ENCODE measurements at places on chromosomes 3 and 15. TPM values are rescaled to one million over a fixed set of nuclear protein-coding genes. Genes with fewer than 3 reads are reported as not detected.
A peak's percentile ranks its signal among the peaks of the same experiment; 100 is the strongest.

DNA sequence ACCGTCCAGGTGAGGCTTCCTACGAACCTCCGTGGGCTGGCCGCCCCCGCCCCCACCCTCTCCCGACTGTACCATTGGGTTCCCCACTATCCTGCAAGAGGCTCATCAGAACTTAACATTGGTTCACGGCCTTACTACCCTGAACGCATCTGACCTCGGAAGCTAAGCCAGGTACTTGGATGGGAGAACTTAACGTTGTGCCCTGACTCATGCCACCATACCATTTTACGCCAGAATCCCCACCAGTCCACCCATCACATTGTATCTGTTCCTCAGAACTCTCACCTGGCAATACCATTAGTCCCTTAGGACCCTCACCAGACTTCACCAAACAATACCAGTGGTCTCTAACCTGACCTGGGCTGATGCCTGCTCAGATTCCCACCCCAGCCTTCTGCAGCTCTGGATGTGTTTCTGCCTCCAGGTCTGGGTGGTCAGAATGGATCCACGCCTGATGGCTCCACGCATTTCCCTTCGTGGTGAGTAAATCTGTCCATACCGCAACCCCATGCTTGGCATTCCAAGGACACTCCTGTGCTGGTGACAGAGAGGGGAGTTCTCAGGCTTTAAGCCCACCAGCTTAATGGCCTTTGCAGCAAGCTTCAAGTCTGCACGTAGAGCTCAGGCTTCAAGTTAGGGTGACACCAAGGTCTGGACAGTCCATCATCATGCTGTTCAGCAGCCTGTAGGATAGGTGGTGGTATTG, 562 bp downstream of the TCTA start:
- no peak for DNase-seq

DNA sequence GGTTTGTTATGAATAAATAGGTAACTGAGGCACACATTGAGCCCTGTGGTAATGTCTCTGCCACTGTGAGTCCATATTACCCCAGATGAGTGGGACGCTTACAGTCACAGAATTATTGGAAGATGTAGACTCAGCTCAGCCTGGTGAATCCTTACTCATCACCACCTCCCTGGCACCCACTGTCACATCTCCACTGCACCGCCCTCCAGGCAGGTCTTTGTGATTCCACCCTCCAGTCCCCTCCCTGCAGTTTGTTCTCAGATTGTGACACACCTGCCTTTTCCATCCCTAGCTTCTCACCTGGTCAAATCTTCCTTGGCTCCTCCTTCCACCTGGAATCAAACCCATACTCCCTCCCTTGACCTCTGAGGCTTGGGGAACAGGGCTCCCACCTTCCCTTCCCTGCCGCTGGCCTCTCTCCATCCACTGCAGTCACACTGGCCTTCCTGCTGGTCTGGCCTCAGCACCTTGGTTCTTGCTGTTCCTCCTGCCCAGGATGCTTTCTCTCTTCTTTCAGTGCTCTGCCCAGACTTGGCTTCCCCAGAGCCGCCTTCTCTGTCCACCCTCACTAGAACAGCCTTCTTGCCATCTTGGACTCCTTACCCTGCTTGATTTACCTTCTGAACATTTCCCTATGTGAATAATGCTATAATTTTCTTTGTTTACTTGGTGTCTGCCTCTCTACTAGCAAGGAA, 9.4 kb downstream of the SLC6A20 start:
- no peak for DNase-seq

CCDC51 gene
- total RNA-seq, result 14.4 TPM

- DNase-seq, result peak; percentile 56
Measured at GRCh38 chr15:101451846-101452245, 37.7 kb downstream of the PCSK6 start.

CHRNA7 gene
- 2.7 TPM for total RNA-seq

DNA sequence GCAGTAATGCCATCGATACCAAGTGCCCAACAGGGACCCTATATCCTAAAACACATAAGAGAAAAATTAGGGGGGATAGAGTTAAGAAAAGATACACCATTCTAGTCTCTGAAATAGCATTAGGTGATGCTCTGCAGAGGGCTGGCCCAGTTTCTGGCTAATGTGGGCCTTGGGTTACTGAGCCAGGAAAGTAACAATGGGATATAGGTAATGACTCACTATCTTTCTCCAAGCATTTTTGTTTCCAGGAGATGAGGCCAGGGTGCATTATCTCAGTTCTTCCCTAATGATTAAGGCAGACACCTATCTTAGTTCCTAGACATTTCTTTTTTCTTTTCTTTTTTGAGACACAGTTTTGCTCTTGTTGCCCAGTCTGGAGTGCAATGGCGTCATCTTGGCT, 50.0 kb downstream of the PRKAR2A start:
- no peak for DNase-seq

SCG3 gene
- 1.3 TPM for total RNA-seq

DNA sequence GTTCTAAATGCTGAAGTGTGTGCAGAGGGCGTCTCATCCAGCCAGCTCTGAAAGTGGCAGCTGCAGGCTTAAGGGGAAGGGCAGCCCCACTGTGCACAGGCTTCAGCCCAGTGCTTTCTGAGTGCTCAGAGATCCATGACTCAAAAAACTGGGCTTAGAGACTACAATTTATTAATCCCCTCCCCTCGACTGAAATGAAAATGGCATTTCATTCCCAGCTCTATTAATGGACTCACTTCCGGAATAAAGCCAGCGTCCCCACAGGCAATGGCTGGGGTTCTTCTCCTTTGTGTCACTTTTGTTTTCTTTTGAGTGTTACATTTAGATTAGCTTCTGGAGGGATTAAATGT, 55.5 kb upstream of the PLXNA1 start:
- no peak for DNase-seq

SEMA7A gene
- total RNA-seq, result 7.1 TPM

ZNF609 gene
- total RNA-seq, result 34.3 TPM

HRH1 gene
- total RNA-seq, result 8.3 TPM

CHRNA3 gene
- not detected for total RNA-seq

CERS3 gene
- total RNA-seq, result 0.23 TPM

WNT5A gene
- total RNA-seq, result 22.2 TPM

- DNase-seq, result no peak
Measured at GRCh38 chr15:40582726-40583246, 11.3 kb upstream of the KNL1 start.

DNA sequence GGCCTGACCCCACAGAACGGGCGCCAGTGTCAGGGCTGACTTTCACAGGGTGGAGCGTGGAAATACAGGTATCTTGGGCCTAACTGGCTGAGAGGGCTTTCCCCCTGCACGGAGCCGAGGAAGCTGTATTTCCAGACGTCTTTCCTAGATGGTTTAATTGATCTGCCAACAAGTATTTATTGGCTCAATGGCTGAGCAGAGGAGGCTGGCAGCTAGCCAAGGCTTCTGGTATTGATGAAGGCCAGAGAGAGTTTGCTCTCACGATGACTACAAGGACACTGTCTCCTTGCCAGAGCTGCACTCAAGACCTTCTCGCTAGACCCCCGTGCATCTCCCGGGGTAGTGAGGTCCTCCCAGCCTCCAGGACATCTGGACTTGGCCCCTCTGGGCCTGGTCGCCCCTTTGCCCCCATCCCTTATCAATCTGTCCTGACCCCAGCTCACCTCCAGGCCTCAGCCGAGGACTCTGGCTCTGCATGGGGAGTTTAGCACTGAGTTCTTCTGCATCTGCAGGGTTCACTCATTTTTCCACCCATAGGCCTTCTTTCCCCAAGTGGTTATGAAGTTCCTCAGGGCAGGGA, 20.6 kb downstream of the SPSB4 start:
- DNase-seq, result no peak

- no peak for DNase-seq
Measured at GRCh38 chr3:62723166-62723913, 151.9 kb downstream of the CADPS start.

DAZL gene
- not detected for total RNA-seq

DNA sequence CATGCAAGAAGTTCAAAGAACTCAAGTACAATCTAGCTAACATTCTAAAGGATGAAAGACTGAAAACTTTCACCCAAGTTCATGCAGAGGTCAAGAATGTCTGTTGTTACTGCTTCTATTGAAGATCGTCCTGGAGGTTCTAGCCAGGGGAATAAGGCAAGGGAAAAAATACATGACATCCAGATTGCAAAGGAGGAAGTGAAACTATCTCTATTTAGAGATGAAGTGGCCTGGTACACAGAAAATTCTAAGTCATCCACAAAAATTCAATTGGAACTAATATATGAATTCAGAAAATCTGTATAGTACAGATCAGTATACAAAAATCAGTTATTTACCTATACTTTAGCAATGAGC, 693.0 kb downstream of the NR2F2 start:
- DNase-seq, result no peak

NPTN gene
- 121 TPM for total RNA-seq

GRCh38 chr3:149009732-149010131, 18.4 kb downstream of the GYG1 start:
- no peak for DNase-seq

- DNase-seq, result no peak
Measured at GRCh38 chr3:57421336-57421735, 122.8 kb downstream of the DNAH12 start.

DYNC1LI1 gene
- 50.7 TPM for total RNA-seq

- no peak for DNase-seq
Measured at GRCh38 chr3:71563827-71564226, 19.7 kb downstream of the FOXP1 start.

- DNase-seq, result no peak
Measured at GRCh38 chr3:27293939-27294338, 75.2 kb downstream of the NEK10 start.

DNA sequence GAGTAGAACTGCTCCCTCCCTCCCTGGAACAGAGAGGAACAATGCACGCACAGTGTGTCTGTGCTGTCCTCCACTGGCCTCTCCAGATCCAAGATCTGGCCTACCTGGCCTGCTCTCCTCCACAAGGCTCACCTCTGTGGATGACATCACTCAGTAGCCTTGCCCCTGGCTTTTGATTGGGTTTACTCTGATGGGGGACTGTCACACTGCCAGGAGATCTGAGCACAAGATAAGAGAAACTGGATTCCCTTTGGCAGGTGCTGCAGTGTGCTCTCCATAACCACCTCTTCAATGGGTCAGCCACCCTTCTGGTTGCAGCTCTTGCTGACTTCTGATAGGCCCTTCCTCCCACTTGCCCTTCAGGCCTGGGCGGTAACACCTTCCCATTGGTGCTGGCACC, 22.6 kb upstream of the ANO10 start:
- DNase-seq, result no peak

GRCh38 chr3:152459118-152459515, 190.4 kb downstream of the MBNL1 start:
- no peak for DNase-seq

MKRN3 gene
- not detected for total RNA-seq

MYD88 gene
- total RNA-seq, result 85.3 TPM

DNA sequence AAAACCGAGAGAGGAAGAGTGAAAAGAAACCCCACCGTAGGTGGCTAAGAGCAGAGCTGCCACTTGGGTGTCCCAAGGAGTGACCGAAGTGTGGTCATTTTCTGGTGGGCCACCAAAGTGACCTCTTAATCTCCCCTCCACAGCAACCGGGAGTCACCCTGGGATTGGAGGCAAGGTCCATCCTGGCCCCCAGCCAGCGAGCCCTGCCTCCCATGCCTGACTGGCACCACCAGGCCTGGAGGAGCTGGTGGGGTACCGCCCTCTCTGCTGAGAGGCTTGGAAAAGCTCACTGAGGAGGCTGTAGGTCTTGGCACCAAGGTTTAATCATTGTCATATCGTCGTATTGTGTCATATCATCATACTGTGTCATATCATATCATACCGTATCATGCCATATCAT, 74.0 kb upstream of the TRPM1 start:
- DNase-seq, result no peak

DNA sequence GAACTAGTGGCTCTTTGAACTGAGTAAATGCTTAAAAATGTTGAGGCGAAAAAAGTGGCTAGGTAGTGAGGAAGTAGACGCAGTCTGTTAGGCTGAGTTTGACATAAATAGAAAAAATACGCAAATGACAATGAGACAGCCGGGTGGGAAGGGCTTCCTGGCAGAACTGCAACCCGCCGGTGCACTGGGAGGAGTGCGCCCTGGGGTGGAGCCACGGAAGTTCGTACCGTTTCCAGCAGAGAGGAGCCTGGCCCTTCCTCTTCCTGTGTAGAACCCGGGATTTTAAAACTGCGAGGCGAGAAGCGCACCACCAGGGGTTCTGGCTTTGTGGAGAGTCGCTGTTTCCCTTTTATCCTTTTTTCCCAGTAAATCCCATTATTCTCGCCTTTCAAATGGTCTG, 602.6 kb downstream of the PYDC2 start:
- peak; percentile 15 for DNase-seq

DNA sequence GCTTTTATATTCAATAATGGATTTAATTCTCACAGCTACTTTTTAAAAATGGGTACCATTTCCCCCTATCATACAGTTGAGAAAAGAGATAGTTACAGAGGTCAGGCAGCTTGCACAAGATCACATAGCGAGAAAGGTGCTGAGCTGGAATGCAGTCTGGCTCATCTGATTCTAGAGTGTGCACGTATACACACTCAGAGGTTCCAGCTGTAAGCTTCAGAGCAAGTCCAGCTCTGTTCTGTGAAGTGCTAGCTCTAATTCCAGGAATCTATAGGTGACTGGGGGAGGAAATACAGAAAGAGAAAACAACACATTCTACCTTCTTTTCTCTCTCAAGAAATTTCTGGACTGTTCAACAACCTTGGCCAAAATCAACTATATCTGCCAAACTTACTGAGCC, 318.7 kb downstream of the FOXP1 start:
- no peak for DNase-seq

DNA sequence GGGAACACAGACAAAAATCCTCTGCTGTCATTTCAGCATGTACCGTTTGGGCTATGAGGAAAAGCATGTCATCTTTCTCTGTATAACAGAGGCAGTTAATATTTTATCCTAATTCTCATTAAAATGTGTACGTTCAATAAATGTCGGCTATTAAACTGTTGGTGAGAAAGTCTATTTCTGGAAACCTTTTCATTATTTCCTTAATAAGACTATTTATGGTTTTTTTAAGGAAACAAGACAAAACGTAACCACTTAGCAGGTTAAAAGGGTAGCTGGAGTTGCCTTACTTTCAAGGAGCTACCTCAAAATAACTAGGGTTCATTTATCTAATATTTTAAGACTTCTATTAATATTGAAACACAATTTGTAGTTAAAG, 1.8 kb upstream of the STT3B start:
- no peak for DNase-seq

DNA sequence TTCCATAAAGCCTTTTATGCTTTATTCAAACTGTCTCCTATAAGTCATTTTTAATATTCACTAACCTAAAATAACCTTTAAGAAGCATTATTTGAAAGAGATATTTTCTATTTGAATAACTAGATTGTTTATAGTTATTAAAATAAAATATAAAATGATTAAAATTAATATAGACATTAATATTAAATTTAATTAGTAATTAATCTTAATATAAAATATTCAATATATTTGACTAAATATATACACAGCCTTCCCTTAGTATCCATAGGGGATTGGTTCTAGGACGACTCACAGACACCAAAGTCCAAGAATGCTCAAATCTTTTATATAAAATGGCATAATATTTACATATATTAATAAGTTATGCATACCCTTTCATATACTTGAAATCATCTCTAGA, 1014.1 kb downstream of the TBL1XR1 start:
- DNase-seq, result no peak

DNA sequence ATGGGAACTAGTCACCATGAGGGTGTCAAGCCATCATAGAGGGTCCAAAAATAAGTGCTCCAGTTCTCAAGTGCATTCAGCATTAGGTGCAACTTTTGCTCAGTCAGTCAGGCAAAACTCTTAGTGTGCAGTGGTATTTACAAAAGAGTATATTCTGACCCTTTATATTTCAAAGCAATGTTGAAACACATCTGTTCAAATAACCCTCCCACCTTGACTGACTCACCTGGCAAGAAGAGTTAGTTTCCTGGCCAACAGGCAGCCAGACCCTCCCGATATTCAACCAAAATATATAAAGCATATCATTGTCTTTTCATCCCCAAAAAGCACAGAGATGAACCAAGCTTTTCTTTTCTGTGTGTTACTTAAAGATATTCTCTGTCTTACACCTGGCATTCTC, 7.6 kb upstream of the COL8A1 start:
- DNase-seq, result no peak

All from lung (tissue), 17 donors.